Amniotic stem cell (primary cell): ENCODE measurements at places on chromosomes 1 and 21.

GRCh38 chr1:39061951-39062350 lies 35.8 kb downstream of the NDUFS5 start:
- no peak for DNase-seq

GRCh38 chr1:84781946-84782771 lies 91.9 kb upstream of the SSX2IP start:
- no peak for DNase-seq

DNA sequence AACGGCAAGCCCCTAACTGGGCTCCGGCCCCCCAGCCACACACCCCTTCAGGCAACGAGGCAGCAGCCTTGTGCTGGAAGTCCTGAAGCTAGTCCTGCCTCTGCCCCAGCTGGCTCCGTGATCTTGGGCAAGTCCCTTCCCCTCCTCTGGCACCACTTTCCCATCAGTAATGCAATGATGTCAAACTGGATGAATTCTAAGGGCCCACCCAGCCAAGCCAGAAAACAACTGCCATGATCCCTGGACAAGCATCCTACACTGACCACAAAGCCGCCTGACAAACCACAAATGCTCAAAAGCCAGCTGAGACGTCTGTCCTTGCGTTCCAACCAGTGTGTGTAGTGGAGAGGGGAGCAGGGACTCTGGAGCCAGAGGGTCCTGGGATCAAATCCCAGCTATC lies 26.8 kb downstream of the IFFO2 start:
- DNase-seq: no peak

DNA sequence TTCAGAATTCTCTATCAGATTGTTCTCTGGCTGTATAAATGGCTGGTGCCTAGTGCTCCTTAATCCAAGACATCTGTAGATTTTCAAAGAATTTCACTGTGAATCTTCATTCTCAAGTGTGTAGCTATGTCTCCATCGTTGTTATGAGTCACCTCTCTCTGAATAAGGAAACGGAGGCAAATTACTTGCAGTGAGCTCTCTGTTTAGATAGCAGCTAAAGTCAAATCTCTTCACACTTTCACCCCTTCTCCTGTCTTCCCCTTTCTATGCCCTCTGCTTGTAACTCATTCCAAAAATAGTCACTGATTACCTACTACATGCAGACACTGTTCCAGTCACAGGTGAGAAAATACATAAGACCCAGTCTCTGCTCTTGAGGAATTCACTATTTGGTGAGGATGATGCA lies 39.7 kb downstream of the CHML start:
- no peak for DNase-seq

- DNase-seq: no peak
Observed at GRCh38 chr1:200733907-200734306, 4.8 kb upstream of the CAMSAP2 start.

- DNase-seq: no peak
Observed at GRCh38 chr1:91513160-91513559, 12.5 kb downstream of the CDC7 start.

DNA sequence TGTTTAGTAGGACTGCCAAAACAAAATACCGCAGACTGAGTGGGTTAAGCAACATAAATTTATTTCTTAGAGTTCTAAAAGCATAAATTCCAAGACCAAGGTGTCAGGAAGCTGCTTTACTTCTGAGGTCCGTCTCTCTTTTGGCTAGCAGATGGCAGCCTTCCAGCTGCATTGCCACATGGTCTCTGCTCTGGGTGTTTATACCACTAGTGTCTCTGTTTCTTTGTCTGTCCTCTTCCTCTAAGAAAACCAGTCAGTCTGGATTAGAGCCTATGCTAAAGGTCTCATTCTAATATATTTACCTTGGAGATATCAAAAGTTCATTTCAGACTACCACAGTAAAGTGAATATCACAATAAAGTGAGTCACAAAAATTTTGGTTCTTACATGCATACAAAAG lies 519.8 kb downstream of the COL11A1 start:
- no peak for DNase-seq

GRCh38 chr1:5010236-5010635 lies 355.8 kb downstream of the AJAP1 start:
- no peak for DNase-seq

GRCh38 chr1:179142889-179143299 lies 61.0 kb downstream of the TOR3A start:
- DNase-seq: peak; percentile 92

DNA sequence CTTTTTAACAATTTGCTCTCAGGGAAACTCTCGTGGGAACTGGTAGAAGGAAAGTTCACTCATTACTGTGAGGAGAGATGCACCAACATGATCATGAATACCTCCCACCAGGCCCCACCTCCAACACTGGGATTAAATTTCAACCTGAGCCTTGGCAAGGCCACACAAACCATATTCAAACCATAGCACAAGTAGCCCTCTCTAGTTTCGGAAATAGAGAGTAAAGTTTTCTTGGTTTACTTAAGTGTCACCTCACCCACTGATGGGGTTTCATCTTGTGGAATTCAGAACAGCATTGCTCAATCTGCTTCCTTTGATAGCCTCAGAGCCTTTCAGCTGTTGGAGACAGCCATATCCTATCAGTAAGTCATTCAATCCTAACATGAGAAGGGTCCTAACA lies 25.5 kb upstream of the CCSAP start:
- no peak for DNase-seq

- DNase-seq: peak; percentile 36
Observed at GRCh38 chr1:33986390-33987095, 122.7 kb downstream of the HMGB4 start.

- no peak for DNase-seq
Observed at GRCh38 chr21:36744190-36744559, 45.3 kb downstream of the SIM2 start.

DNA sequence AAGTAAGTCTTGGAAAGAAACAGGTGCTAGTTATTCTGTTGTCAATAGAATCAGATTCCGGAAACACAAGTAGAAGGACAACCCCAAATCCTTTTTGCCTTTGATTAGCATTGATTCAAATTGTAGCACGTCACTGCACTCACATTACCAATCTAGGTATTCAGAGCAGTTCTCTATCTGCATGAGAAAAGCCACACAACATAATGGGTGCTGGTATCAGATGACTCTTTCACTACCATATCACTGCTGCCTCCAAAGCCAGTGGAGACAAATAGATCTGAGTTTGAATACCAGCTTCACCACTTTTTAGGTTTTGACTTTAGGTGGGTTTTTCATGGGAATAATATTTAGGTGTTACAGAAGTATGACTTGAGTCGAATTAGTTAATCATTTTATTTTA lies 38.9 kb downstream of the RTCA start:
- DNase-seq: no peak

- no peak for DNase-seq
Observed at GRCh38 chr21:46648539-46648938, 13.1 kb downstream of the PRMT2 start.

- DNase-seq: no peak
Observed at GRCh38 chr1:236692742-236693141, 6.4 kb downstream of the ACTN2 start.

GRCh38 chr1:8745749-8746390 lies 71.6 kb downstream of the RERE start:
- DNase-seq: no peak

DNA sequence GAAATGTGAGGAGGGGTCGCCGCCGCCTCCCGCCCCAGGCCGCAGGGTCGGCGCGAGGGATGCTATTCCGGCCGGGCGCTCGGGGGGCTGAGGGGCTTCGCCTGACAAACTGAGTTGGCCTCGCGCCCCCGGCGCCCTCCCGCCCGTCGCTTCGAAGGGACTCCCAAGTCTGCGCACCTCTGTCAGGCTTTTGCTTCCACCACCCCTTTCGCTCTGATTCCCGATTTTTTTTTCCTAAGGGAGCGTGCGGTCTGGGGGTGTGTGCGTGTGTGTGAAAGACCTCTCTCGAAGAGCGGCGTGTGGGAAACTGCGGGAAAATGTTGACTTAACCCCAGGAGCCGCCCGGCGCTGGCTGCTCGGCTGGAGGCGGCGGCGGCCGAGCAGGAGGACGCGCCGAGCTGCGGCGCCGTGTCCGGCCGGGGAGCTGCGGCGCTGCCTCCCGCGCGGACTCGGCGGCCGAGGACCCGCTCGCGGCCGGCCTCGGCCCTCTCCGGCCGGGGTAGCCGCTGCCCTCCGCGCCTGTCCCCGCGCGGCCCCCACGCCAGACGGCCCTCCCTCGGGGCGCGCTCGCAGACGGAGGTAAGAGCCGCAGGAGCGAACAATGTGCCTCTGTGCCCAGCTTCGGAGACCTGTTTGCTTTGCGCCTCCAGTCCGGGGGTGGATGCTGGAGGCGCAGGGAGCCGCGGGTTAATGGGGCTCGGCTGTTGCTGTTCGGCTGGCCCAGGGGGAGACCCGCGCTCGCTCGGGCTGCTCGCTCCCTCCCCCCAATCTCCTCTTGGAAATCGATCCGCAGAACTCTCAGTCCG lies 1.1 kb downstream of the ADGRL2 start:
- DNase-seq: peak; percentile 8

DNA sequence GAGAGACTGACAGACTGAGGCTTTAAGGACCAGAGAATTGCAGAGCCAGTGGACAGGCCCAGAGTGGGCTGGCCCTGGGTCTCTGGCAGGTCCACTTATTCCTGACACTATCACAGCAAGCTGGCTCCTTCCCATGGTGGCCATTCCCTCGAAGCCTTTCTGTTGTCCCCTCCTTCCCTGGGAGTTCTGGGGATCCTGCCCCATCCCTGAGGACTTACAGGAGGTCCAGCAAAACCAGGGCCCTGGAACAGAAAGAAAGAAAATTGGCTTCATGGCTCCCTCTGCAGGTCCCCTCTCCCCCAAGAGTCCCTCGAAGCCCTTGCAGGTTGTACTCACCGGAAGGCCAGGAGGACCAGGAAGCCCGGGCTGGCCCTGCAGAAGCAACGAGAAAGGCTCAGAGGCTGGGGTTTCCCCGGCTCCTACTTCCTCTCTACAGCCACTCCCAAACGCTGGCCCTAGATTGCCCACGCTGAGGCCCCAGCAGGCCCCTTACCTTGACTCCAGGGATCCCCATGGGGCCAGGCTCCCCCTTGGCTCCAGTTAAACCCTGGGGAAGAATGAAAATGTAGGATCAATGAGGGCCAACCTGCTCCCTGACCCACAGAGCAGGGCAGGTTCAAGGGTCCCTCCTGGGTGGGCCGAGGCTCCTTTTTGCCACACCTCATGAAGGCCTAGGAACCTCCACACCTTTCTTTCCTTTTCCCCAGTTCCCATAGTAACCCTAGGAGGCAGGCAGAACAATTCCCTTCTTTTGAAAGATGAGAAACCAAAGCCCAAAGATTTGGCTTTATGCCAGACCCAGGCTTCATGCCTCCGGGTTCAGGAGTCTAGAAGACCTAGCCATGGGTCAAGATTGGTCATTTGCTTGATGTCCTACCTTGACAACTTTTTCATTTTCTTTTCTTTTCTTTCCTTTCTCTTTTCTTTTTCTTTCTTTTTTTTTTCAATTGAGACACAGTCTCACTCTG lies 4.6 kb downstream of the COL9A2 start:
- DNase-seq: no peak

DNA sequence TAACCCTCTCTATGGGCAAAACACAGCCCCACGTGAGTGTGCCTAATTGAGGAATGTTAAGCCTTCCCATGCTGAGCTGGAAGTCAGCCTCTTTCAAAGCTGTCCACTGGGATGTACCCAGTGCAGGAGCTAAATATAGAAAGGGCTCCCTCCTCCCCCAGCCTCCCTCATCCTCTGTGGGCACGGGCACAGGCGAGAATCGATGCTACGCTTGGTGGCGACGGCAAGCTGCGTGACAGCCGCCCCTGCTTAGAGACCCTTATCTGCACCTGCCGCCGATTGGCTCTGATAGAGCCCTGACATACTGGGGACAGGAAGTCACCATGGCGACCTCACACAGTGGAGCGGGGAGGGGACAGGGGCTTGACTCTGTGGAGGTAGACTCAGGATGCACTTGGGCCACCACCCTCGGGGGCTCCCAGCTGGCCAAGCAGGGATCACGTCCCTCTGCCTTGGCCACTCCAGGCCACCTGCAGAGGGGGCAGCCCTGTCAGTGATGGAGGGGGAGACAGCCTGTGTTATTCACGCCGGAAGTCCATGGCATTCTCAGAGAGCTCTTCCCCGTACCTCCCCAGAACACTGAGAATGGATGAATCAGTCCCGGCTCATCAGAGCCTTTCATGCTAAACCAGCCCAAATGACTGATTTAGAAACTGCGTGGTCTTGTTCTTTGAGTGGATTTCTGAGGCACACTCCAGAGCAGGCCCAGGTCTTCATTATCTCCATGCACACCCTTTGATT lies 84.8 kb downstream of the KCND3 start:
- DNase-seq: no peak

GRCh38 chr1:198838022-198838342 lies 199.1 kb downstream of the PTPRC start:
- no peak for DNase-seq

GRCh38 chr1:194081444-194081843 lies 895.0 kb upstream of the B3GALT2 start:
- DNase-seq: no peak

DNA sequence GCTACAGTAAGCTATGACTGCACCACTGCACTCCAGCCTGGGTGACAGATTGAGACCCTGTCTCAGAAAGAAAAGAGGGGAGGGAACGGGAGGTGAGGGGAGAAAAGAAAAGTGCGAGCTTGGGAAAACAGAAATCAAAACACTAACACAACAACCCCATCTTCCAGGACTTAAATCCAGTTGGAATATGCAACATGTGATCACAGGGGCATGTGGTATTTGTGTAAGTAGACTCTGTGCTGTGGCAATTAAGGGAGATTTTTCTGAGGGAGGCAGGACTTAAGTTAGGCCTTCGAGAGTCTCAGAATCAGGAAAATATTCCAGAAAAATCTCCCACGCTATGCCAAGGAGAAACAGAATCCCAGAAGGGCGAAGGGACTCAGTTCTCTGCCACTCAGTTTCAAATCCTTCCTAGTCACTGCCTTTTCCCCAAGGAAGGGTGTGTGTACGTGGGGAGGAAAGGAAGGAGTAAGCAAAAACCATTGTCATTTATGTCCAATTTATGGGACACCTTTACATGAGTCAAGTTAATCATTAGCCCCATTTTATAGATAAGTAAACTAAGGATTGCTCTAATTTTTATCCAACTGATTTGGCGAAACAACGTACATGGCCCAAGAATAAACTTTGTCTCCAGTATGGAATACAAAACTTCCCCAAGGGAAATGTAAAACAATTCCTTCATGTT lies 12.3 kb downstream of the ID3 start:
- DNase-seq: no peak

DNA sequence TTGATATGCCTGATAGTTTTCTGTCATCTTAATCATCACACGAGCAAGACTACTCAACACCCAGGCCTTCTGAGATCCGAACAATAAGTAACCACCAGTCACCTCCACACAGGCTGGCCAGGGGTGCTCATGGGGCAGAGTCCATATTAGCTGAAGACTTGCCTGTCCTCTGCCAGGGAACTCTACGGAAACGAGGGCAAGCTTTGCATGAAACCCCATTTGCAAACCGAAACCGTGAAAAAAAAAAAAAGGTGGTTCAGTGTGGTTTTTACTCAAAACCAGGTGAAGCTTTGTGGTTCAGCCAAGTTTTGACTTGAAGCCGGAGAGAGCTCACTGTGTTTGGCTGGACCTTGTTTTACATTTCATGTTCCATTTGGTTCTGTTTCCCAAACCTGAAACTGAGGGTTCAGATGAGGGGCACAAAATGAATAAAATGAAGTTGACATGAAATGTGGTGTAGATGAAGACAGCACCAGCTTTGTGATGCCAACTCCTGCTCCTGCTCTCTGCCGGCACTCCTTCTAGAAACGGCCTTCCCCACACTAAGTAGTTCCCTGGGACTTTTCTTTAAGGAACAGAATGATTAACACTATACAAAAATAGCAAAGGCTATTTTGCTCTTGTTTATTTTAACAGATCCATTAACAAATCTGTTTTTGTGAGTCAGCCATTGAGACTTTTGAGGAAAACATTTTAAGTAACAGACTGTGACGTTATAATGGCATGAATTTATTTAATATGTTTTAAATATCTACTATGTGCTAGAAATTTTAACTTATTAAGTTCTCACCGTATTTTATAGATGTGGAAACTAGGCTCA lies 74.7 kb downstream of the RUNX1 start:
- DNase-seq: no peak
